ENCODE measurements at places on chromosomes 1 and 21.

GRCh38 chr1:204558467-204558866, 42.3 kb downstream of the MDM4 start:
- DNase-seq = no peak

DNA sequence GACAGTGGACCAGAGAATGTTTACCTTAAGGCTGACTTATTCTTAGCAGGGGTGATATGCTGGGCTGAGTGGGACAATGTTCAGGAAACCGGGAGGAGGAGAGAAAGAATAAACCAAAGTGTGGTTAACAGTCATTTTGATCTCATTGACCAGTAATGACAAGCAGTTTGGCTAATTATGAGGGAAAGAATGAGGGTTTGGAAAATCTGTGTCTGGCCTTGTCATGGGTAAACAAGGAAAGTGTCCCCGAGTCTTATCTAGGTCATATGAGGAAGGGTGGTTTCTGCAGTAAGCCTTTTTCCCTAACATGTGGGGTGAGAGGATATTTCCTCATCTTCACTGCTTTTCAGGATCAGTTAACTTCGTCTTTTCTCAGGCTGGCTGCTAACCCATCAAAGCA, 155.0 kb downstream of the TPR start:
- DNase-seq = no peak

- DNase-seq = no peak
Observed at GRCh38 chr1:46524843-46525242, 26.6 kb downstream of the KNCN start.

- DNase-seq = no peak
Observed at GRCh38 chr1:92754000-92754718, 30.7 kb downstream of the EVI5 start.

DNA sequence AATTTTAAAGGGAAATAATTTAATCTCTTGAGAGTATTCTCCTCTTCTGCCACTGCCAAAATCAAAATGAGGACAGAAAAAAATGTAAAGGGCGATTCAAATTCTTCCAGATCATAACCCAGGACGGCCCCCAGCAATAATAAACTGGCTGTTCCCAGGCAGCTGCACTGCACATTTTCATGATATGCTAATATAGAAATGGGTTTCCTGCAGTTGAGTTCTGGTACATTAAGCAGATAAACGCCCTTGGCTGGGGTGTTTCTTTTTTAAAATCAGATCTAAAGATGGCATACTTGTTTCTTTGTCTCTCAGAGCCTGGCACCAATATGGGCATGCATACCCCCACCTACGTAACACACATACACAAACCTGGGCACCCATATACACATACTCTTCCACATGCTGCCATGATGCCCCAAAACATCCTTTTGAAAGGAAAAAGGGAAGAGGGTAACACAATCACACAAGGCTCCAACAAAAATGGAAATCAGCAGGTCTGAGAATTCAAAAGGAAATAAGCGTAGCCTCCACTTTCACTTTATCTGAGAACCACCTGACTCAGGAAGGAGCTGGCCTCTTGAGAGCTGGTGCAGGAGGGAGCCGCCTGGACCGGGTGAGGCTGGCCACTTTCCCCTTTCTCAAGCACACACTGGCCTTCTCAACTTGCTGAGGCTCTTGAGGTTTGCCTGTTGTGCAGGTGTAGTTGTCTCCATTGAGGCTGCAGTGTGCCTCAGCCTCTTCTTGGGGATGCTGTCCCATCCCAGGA, 653.4 kb downstream of the KIF26B start:
- no peak for DNase-seq

- DNase-seq = no peak
Observed at GRCh38 chr21:16815243-16815642, 697.6 kb upstream of the CXADR start.

GRCh38 chr1:49251019-49251784, 474.5 kb upstream of the BEND5 start:
- DNase-seq = no peak

DNA sequence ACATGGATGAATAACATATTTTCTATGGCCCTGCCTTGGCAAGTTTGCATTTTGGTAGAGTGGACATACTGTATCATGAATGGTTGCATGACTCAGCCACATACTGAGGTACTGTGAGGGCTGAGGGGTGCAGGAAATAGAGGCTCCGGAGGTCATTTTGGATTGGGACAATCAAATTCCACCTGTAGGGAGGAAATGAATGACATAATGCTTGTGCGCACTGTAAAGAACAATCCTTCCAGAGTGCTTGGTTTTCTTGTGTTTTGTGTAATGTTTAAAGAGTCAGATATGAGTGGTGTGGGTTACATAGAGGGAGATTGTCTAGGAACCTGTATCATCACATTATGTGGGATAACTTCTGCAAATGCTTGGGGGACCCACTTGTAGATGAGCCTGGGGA, 329.9 kb upstream of the PROX1 start:
- no peak for DNase-seq

- no peak for DNase-seq
Observed at GRCh38 chr1:238329671-238330070, 438.9 kb upstream of the ZP4 start.

GRCh38 chr1:15128520-15129313, 24.8 kb upstream of the TMEM51 start:
- peak; percentile 81 for DNase-seq

DNA sequence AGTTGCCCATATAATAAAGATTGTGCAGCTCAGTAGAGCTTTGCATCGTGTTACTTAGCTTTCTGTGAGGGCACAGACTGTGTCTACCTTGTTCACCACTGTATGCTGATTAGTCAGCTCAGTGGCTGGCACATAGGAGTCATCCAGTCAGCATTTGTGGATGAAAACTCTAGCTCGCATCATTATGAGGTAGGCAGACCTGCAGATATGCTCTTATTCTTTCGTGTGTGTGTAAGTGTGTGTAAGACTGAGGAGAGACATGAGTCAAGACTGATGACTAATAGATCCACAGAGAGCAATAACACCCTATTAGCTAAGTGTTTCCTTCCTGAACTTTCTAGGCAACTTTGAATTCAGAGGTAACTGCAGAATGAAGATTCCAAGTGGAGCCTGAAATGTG, 17.1 kb downstream of the TTF2 start:
- DNase-seq = no peak

DNA sequence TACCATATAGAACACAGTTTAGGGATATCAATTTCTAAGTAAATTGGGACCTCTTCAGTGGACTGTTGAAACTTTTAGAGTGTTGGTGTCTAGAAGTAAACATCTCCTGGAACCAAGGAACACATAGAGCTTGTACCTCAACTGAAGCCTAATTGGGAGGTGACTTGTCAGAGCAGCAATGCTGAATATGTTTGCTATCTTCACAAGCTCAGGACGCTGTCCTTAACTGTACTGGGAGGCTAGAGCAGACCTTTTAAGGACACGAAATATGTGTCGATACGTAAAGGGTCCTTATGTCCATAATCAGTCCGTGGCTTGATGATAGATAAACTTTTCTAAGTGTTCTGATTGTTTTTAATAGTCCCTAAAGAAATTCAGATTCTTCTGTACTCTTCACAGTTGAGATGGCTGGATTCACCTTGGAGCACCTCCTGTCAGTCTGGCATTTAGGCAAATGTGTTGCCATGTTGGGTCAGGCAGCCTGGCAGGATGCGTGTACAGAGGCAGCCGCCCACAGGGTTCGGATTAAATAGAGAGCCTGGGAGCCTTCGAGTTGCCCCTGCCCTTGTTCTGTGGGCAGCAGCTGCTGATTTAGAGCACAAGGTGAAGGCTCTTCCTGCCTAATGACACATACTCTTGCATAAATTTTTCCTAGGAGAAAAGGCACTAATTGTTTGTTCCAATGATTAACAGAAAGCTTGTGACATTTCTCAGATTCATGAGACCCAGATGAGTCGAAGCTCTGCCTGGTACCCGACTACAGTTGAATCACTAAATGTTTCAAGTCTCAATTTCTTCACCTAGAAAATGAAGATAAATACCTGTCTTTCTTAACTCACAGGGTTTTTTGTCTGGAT, 3.6 kb downstream of the ACTN2 start:
- no peak for DNase-seq

DNA sequence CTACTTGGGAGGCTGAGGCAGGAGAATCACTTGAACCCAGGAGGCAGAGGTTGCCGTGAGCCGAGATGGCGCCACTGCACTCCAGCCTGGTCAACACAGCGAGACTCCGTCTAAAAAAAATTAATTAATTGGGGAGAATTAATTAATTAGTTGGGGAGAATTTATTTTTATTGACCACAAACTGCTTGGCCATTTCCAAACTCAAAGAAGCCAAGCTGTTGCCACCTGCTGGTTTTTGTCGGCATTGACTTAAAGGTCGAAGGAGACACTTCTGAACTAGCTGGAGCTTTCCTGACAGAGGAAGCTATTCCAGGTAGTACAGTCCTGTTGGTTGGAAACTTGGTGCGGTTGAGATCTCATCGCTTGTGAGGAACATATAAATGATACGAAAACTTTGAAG, 13.1 kb downstream of the MAP1LC3C start:
- no peak for DNase-seq

DNA sequence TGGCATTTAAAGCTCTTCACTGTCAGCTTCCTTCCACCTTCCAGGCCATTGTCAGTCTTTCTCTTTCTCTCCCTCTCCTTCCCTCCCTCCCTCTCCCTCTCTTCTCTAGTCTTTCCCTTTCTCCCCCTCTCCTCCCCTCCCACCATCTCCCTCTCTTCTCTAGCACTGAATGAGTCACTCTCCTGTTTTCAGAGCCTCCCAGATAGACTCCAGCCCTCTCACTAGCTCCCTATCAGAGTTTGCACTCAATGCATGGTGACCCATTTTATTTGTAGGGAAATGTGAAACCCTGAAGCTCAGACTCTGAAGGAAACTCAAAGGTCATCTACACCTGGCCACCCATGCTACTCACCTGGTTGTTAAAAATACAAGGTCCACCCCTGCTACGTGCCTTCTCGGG, 4.4 kb upstream of the MATN1 start:
- DNase-seq = no peak

DNA sequence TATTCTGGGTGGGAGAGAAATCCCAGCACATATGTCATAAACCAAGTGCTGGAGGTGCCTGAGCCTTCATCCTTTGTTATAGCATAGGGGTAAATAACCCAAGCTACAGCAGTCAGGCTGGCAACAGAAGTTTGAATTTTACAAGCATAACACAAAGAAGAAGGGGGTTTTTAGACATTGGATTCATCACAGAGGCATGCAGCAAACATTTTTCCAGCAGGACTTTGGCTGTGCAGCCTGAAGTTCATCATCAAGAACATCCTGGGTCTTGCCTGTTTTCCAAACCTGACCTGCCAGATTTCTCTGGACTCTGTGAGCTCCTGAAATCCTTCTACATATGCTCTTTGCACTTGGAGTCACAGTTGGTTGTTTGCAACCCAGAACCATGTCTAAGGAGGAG, 16.2 kb downstream of the PTGER3 start:
- DNase-seq = no peak

- no peak for DNase-seq
Observed at GRCh38 chr1:30478799-30479563, 244.4 kb downstream of the MATN1 start.

DNA sequence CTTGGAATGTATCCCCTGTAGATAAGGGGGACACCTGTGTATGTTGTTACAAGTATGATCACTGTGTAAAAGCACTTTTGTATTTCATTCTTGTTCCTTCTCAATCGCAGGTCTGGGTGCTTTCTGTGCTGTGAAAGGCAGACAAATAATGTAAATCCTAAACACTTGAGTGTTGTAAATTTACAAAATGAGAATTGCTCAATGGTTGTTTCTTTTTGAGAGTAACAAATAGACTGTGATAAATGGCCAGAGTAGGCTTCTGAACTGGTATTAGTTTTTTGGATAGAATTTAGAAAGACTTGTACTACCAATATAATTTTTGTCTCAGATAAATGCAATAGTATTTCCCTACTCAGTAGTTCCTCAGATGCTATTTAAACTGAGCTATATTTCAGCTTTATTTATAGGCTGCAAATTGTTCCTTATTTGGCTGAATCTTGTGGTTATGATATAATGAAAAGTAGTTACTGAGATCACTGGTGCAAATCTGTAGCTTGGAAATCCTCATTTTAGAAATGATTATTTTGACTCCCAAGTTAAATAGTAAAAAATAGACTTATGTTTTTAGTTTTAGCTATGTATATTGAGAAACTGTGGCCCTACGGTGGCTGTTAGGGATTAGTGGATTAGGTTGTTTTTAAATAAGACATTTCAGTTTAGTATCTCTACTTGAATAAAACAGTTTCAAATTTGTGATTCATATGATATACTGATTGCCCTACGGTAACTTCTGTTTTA, 9.2 kb downstream of the BACH1 start:
- no peak for DNase-seq

- DNase-seq = no peak
Observed at GRCh38 chr1:43302721-43303470, 2.1 kb downstream of the TIE1 start.

DNA sequence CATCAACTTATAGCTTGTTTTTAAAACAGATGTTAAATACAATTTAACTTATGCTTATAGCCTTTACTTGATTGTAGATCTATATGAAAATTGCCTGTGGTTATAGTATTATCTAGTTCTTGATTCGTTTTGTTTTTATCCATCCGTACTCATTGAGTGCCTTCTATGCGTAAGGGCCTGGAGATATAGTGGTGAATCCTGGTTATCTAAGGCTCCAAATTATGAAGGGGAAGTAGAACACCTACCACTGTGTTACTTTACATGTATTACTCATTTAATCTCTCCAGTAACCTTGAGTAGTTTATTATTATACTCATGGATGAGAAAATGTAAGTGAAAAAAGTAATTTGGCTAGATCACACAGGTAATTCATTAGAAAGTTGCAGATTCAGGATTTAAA, 121.8 kb downstream of the OSBPL9 start:
- no peak for DNase-seq

- no peak for DNase-seq
Observed at GRCh38 chr21:26966649-26967061, 233 bp downstream of the ADAMTS5 start.

DNA sequence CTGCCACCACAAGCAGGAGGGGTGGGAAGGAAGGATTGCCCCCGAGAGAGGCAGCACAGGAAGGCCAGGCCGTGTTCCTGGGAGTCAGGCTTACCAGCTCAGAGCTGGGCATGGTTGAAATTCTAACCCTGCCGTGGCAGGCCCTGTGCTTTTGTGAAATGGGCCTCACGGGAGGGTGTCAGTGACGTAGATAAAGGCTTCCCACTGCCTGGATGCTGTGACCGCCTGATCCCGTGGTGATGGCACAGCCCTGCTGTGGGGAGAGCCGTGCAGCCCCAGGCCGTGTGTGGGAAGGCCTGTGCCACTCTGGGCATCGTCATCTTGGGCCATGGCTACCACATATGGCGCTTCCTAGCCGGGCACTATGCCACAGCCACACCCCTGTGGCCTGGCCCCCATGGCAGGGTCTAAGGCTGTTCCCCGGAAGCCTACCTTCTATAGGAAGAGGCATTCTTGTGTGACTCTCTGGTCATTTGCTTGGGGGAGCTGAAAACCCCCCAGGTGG, 161.3 kb downstream of the PCBP3 start:
- no peak for DNase-seq
